ENCODE measurements at places on chromosomes 11 and 22. TPM values are rescaled to one million over a fixed set of nuclear protein-coding genes. Genes with fewer than 3 reads are reported as not detected.

DNA sequence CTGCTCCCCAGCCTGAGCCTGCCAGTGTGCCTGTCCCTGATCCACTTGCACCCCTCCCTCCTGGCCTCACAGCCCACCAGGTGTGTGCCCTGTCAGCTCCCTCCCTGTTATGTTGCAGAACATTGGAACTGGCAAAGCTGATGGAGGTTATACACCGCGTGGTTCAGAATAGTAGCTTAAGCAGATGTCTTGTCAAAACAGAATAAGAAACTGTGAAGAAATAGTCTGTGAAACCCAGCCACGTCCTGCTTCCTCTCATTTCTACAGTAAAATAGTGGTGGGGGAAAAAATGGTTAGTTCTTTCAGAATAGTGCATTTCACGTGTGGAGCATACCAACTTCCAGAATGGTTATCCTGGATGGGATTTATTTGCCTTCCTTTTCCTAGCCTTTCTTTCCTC is 161.2 kb upstream of the NAV2 start:
- DNase-seq = no peak
- no peaks in the 10 kb centered on the region for H3K4me1 ChIP-seq
- H3K27me3 ChIP-seq = peaks cover 3% of the 10 kb centered on the region
- no peak overlapping the region for H3K4me3 ChIP-seq
- no peaks in the 10 kb centered on the region for H3K36me3 ChIP-seq

Gene SLC6A5
- not detected for total RNA-seq

Gene KRTAP5-4
- total RNA-seq = not detected

Gene KCNQ1OT1
- total RNA-seq = 4.1 TPM
